ENCODE measurements at places on chromosomes 3 and 15.

DNA sequence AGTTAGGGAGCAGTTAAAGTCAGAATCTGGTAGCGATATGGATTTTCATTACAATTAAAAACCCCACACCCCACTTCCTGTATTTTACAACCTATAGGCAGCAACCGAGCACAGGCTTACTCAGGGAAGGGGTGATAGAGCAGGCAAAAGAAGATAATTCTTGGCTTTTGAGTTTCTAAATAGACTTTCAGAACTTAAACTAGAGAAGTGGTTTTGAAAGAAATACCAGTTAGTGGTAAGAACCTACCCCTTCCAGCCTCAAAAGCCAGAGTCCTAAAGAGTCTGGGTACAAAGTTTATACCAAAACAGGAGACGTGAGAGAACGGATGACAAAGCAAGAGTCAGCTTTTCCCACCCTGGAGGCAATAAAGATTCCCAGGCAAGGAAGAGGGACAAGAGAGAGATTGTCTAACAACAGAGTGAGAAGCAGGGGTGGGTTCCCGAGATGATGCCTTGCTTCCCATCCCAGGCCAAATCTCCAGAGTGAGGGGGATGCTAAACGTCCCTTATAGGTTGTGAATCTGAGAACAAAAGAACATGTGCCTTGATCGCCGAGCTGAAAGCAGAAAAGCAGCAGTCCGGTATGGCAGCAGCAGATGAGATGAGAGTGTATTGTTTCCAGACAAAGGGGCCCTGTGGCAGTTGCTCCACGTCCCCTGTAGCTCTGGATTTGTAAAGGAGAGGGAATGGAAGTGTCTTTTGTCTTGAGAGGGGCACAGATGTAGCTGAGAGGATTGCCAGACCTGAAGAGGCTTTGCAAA, 36.8 kb downstream of the KLHL6 start:
- no peak for DNase-seq

GRCh38 chr3:155387571-155387970, 94.1 kb upstream of the STRIT1 start:
- no peak for DNase-seq

GRCh38 chr3:160403028-160403545, 3.6 kb downstream of the SMC4 start:
- DNase-seq: peak; percentile 33

DNA sequence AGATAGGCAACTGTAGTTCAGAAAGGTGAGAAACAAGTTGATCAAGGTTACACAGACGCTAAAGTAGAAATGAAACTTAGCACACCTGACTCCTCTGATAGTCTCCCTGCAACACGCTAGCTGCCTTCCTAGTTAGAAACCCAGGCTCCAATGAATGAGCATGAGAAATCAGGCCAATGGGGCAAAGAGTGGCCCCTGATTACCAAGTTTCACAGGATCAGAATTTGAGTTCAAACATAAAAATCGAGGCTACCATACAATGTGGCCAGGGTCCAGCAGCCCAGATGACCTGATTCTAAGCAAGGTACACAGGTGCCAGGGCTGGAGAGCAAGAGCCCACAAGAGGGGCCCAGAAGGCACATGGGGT, 7.7 kb downstream of the PLD1 start:
- DNase-seq: no peak

- DNase-seq: no peak
Observed at GRCh38 chr15:50190166-50190570, 8.2 kb downstream of the SLC27A2 start.

GRCh38 chr15:56798639-56799038, 65.3 kb upstream of the ZNF280D start:
- DNase-seq: no peak

DNA sequence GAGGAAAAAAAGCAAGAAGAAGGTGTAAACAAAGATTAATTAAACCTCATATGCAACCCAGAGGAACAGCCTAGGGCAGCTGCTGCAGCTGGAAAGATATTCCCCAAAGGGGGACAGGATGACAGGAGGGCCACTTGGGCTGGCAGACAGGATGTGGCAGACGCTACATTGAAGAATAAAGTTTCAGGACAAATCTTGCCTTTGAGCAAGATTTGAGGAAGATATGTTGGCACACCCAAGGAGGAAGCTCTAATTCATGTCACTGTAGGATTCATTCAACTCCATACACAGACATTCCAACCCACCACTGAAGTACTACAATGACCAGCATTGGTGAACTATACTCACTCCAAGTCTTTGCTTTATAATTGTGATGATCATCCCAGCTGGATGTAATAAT, 504.0 kb downstream of the SHQ1 start:
- no peak for DNase-seq

DNA sequence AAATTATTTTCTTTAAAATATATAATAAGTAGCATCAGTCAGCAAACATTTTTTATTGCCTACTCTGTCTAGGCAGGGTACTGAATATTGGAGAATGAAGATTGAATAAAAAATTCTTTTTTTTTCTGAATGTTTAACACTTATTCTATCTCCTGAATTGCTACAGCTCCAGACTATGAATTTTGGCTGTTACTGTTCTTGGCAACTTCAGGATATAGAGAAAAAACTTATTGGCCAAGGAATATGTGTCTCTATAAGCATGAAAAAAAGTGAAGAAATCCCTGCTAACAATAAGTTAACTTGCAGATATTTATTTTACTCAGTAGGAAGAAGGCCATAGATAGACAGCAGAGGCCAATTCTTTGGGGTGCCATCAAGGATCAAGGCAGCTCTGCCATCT, 309.6 kb downstream of the RBMS3 start:
- DNase-seq: no peak

DNA sequence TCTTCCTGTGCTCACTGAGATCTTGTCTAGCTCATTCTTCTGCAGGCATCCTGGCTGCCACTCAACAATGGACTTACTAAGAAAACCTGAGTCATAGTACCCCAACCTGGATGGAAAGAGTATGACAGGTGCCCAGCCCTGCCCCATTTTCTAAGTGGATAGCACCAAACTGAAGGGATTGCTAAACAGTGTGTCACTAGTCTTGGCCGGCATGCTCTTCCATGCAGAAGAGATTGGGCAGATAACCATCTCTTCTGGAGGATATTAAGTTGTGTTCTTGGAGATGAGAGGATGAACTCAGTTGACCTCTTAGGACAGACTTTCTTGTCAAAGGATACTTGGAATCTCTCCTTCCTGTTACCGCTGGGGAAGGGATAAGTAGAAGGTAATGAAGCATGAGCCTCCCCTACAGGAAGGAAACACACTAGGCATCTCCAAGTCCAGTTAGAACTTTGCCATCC, 797.5 kb downstream of the AGBL1 start:
- DNase-seq: no peak

DNA sequence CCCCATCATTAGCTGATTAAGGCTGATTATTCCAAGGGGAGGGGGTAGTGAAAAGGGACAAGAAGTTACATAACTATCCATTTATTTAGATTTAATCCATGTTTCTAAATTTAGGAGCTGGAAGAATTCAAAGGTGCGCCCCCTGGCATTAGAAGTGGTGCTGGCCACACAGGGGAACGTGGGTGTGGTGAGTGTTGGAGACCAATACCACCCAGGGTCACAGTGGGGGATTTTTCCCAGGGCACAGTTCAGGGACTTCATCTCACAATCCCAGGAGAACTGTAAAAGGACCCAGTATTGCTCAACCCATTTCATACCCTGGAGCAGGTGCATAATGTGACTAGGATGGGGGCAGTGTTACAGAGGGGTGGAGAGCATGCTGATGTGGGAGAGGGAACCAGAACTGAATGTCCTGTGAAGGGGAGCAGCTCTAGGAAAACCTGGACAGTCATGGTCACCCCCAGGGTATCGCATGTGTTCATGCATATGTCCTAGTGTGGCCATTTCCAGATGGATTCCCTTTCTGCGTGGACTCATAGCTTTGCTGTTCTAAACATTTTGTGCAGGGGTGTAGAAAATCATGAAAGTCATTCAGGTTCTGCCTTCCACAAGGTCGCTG, 110.3 kb downstream of the LSM3 start:
- DNase-seq: no peak
